ENCODE measurements at places on chromosomes 16 and 17.

GRCh38 chr16:11619327-11619851 lies 32.7 kb upstream of the LITAF start:
- DNase-seq = no peak

DNA sequence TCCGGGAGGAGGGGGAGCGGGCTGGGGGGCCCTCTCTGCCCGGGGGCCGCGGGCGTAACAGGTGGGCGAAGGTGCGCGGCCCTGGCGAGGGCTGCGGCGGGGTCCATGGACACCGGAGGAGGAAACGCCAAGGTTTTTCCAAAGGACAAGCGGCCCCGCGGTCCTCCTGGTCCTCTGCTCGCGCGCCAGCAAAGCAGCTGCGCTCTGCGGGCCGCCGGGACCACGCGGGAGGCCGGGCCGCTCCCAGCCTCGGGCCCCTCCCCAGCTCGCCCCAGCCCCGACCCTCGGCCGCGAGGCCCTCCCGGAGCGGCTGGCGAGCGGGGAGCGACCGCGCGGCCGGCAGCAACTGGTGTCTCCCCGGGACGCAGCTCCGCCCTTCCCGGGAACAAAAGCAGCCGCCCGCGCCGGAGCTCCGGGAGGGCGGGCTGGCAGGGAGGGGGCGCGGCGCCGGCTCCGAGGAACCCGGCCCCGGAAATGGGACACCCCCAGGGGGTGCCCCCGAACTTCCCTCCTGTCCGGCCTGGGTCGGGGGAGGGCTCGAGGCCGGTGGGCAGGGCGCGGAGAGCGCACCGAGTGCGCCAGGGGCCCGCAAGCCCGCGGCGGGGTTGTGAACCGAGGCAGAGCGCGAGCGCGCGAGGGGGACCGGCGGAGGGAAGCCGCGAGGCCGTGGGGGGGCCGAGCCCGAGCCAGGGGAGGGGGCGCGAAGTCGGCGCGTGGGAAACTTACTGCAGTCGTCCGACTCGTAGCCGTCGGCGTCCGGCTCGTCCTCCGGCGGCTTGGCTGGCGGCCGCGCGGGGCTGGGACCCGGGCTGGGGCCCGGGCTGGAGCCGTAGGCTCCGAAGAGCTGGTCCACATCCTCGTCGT lies 837 bp downstream of the DOC2B start:
- DNase-seq = no peak

DNA sequence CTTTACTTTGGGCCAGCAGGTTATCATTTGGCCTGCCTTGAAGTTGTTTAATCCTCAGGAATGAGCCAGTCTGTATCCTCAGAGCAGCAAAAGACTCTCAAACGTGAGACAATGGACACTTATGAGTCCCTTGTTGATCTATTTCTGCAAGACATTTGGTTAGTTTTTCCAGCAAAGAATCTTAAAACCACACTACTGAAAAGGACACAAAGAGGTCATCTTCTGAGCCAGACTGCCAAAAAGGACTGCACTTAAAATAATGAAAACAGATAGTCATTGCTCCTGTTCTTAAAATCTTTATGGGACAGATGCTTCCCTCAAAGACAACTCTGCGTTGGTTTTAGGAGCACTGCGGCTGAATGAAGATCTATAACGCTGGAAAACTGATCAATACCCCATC lies 205.7 kb upstream of the PSMD7 start:
- no peak for DNase-seq

- DNase-seq = no peak
Observed at GRCh38 chr16:70804153-70804733, 3.3 kb upstream of the VAC14 start.

All from HAP-1 (cell line).